SK-N-SH treated with all-trans-retinoic acid at 6 μM for 48 hours (cell line): ENCODE measurements at places on chromosomes 16 and 17.

GRCh38 chr16:71954180-71954579 is 46.0 kb downstream of the PKD1L3 start:
- no peak for ATAC-seq

GRCh38 chr16:47949276-47949675 is 206.5 kb downstream of the ABCC12 start:
- no peak for ATAC-seq

GRCh38 chr16:50269061-50269705 is 2.8 kb downstream of the ADCY7 start:
- no peak for ATAC-seq

GRCh38 chr17:66715745-66716156 is 119.2 kb upstream of the CACNG5 start:
- peak; percentile 72 for ATAC-seq

DNA sequence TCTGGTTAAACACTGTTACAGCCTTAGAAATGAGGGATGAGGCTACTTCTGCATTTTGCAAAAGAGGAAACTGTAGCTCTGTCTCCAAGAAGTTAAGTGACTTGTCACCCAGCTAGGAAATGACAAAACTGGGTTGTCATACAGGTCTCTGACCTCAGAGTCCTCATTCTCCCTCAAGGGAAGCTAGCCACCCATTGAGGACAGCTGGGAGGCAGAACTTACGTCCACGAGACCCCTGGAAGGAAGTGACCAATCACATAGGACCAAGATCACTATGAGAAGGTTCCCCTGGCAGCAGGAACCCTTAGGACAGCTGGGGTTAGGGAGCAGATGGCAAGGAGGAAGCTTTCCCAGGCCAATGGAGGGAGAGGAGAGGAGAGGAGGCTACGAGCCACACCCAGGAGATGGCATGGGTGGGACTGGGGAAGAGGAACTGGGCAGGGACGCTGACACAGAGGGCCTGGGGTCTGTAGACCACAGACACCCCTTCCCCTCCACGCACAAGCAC is 11.2 kb downstream of the METTL22 start:
- no peak for ATAC-seq

- no peak for ATAC-seq
These were observed 620 bp downstream of the NOB1 start for GRCh38 chr16:69754143-69754468.

GRCh38 chr16:20628213-20628612 is 52.0 kb upstream of the ACSM2B start:
- no peak for ATAC-seq

- no peak for ATAC-seq
These were observed 17.5 kb downstream of the CAMKK1 start for GRCh38 chr17:3875317-3875716.

DNA sequence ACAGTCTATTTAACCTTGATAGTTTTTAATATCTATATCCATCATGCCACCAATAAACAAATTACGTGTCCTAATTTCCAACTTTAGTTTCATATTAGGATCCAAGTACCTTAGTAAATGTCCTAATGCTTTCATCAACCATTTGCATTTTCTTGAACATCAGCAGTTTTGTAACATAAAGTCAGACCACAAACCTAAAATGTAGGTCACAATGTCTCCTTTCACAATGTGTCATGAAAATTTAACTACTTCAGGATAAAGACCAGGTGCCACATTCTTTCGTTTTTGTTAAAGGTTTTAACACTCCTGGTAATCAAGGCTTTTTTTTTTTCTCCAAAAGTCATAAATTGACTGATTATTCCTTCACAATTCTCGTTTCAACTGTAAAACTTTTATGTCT is 310.7 kb upstream of the PMFBP1 start:
- ATAC-seq = no peak
